Activated T-cell treated with anti-CD3 and anti-CD28 coated beads for 1 hour (primary cell): ENCODE measurements at places on chromosomes 7 and 10.

DNA sequence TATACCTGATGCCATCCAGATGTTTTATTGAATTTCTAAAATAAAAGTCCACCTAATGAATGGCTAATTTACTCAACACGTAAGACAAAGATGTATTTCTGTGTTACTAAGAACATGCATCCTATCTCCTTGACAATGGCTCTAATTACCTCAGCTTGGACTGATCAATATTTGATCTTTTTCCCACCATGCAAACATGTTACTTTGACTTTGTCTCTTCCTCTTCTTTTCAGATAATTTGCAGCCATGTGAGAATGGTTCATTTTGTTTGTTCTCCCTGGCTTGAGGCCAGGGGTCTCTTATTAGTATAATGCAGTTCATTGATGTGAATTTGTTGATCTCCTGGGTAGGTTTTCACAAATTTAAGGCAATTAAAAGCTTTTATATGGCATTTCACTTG lies 302.1 kb downstream of the ADK start:
- DNase-seq = no peak

- no peak for DNase-seq
Measured at GRCh38 chr7:52727632-52728031, 307.8 kb upstream of the POM121L12 start.

DNA sequence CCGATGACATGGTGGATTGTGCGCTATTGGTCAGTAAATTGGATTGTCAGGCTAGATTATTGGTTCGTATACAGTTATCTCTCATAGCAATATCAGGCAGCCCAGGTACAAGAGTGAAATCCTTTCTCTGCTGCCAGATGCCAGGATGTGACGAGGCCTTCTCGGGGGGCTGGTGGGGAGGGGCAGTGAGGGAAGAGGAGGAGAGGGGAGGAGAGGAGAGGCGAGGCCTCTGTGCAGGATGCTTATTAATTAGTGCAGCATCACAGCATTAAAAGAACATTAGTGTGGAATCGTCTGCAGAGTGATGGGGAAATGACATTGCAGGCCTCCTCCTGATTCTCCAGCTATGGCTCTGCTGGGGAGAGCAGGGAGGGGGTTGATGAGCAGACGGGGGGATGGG lies 30.5 kb upstream of the SLF2 start:
- no peak for DNase-seq

GRCh38 chr10:92173996-92174395 lies 116.9 kb downstream of the CPEB3 start:
- no peak for DNase-seq

GRCh38 chr10:7378602-7379403 lies 32.0 kb downstream of the SFMBT2 start:
- no peak for DNase-seq

DNA sequence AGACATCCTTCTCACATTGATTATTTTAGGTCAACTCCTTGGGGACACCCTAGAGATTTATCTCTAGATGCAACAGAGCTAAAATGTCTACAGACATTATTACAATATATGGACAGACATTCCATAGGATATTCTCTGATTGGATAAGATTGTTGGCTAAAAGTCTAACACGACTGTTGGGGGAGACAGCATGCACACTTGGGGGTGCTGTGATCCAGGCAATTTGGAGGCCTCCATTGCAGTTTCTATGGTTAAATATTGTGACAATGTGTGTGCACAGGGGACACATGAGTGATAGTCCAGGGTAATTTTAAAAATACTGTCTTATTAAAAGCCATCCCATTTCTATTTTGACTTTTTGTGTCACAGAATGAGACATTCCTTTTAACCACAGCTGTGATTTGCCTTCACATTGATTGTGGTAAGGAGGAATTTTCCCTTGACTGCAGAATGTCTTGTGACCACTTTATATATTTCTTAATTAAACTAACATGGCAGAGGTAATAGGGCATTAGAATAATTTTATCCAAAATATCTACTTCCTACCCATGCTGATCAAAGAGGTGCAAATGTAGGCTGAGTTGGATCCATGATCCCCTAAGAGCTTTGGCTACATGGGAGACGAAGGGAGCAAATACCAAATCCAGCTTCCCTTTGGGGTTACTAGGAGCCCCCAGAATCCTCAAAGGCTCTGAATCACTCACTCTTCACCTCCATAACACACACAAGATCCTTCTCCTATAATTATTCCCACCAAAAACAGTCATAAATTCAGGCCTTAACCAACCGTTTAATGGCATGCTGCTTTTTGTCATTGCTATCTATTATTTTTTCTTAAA lies 7.3 kb downstream of the TFPI2 start:
- no peak for DNase-seq

- DNase-seq = no peak
Measured at GRCh38 chr10:55750458-55750857, 610.6 kb downstream of the ZWINT start.

- DNase-seq = no peak
Measured at GRCh38 chr7:141979568-141979967, 6.0 kb upstream of the TAS2R38 start.

GRCh38 chr10:75744261-75744660 lies 312.8 kb downstream of the LRMDA start:
- DNase-seq = no peak

DNA sequence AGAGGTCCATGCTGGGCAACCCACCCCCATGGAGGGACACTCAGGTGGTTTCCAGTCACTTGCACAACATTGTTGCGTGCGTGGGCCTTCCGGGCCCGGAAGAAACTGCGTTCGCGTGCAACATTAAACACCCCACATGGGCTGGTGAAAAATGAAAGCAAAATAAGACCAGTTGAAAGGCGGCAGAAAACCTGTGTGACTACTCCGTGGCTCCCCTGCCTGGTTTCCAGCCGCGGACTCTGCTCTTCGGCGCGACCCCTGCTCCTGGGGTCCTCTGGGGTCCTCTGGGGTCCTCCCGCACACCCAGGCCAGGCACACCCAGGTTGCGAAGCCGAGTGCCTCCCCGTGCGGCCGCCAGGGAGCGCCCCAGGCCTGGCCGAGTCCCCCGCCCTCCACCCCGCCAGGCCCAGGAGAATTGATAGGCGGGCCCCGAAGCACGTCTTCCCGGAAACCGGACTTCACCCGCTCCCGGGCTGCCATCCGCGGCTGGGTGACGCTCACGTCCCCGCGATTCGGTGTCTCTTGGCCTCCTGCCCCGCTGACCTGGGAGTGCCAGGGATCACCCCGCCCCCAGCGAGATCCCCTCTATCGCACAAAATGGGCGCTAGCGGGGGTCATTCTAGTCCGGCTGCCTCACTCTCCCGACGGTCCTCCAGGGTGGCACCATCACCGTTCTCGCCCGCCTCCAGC lies 1.9 kb upstream of the SH2D4B start:
- peak; percentile 63 for DNase-seq

GRCh38 chr7:71601851-71602250 lies 469.9 kb downstream of the GALNT17 start:
- no peak for DNase-seq

- DNase-seq = peak; percentile 2
Measured at GRCh38 chr10:51422311-51423120, 276.9 kb downstream of the CSTF2T start.

DNA sequence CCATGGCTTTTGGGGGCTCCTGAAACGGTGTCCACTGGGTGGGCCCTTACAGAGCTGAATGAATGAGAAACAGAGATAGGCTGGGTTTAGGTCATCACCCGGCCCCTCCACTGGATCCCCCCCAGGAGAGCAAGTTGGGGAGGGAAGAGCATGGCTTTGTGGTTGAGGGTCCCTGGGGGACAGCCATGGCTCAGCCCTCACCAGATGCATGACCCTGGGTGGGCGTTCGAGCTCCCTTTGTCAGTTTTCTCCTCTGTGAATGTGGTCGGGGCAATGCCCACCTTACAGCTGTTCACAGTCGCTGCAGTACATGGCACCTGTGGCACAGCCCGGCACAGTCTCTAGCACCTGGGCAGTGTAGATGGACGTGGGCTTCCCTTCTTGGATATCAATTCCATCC lies 40.6 kb upstream of the CXCL12 start:
- DNase-seq = no peak

- no peak for DNase-seq
Measured at GRCh38 chr10:120749072-120749471, 102.1 kb upstream of the WDR11 start.

DNA sequence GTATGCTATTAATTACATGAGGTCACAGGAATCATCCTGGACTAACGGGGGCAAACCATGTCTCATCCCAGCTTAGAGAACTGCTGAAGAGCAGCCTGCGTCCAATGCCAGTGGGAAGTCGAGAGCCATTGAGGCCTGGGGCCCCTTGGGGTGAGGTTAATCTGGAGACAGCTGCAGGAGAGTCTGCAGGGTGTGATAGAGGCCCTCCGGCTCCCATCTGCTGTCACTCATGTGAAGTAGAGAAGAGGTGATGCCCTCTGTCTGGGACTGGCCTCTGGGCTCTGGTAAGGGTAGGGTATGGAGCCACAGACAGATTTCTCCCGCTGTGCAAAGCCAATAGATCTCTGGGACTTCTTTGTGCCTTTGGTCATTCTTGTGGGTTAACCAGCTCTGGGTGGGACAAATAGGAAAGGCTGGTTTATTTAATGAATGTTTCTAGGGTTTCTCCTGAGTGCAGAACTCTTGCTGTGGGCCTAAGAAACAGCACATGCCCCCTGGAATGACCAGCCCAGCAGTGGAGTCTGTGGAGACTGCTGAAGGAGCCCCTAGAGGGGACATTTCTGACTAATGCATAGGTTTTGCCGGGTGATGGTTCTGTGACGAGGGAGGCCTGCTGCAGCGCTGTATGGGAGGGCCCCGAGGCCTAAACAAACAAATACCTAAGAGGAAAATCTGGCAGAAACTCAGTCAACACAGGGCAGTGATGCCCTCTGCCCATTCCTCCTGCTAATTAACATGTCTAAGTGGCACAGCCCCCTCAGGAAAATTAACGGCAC lies 34.5 kb downstream of the CRHR2 start:
- DNase-seq = no peak

DNA sequence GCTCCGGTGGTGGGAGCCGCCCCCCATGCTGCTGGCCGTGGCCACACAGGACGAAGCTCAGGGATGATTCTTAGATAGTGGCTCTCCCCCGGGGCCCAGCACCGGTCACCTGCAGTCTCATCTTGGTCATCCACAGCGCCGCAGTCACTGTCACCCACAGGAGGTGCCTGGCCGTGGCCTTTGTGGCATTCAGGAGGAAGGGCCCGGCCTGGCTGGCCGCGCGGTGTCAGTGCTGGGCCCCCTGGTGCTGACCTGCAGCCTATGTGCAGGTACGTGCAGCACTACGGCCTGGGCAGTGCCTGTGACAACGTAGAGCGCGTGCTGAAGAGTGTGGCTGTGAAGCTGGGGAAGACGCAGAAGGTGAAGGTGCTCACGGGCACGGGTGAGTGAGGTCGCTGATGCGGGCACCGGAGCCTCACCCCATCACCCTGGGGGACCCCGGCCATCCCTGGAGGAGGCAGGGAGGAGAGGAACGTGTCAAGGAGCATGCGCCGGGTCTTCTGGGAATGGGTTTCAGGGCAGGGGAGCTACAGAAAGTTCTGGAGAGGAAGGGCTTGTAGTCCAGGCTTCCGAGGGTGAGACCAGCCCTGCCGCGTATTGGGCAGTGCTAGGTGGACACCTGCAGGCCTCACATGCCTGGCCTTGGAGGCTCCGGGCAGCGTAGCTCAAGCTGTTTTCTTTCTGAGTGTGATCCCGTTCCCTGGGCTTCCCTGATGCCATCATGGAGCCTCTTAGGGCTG lies 5.0 kb downstream of the SPRN start:
- no peak for DNase-seq

DNA sequence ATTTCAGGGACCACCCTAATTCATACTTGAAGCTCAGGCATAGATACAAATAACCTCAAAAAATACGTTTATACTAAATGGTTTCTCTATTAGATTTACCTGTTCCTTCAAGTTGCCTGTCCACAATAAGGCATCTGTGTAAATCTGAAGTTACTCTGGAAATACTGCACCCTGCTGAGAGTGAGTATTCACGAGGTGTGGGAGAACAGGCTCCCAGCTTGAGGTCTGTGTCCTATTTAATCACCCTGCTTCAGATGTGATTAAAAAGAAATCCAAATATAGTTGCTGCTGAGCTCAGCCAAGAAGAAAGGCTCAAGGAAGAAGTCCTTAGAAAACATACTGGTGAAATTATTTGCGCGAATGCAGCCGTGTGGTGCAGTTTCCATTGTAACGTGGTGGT lies 136.8 kb downstream of the KLF6 start:
- DNase-seq = no peak

- no peak for DNase-seq
Measured at GRCh38 chr7:41467596-41467995, 235.3 kb downstream of the INHBA start.

DNA sequence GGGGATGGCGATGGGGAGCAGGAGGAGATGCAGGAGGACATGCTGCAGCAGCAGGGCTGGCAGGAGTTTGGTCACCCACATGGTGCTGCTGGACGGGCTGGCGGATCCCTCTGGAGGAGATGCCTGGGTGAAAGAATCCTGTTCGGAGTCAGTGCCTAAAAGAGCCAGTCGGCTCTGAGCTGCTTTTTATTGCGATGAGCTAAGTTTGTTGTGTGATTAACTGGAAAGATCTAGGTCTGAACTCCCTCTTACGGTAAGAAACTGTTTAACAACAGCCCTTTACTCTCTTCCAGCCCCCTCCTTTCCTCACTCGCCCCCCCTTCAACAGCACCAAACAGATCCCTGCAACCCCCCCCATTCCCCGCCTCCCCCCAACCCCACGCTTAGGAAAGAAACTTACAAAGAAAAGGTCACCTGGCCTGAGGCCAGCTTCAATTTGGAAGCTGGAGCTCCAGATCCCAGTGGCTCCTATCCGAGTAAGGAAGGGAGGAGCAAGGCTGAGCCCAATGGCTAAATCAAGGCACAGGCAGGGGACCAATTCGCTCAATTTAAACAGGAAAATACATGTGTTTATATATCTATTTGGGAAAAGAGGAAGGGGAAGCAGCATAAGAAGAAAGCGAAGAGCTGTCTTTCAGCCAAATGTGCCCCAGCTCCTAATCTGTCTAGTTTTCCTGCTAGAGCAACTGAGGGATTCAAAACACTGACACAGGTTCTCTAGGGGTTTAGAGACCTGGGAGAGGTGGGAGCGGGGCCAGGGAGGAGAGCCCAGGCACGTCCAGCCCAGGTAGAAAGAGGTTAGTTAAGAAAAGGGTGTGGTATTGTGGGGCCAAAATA lies at the start of gene HGF:
Gene HGF (minus strand): TSS at position 157 of the 837 bp plus-strand sequence. CDS start 76 bp downstream, at position 81.
- no peak for DNase-seq

GRCh38 chr10:109467551-109467950 lies 455.8 kb downstream of the XPNPEP1 start:
- no peak for DNase-seq

- no peak for DNase-seq
Measured at GRCh38 chr7:55569797-55570196, 2.5 kb downstream of the VOPP1 start.

DNA sequence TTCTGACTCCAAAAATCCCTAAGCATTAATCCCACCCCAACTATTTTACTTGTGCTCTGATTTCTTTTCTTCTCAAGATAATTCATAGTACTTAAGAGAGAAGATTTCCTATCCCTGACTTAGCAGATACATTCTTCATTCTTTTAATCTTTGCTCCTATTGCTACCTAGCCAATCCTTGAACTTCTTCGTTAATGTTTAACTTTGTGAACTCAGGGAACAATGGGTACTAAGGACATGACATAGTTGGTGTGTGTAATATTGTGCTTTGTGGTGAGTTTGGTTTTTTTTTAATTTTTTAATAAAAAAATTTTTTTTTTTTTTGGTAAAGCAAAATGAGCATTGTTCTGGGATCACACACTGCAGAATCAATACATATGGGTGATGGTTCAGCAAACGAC lies 166.2 kb downstream of the CHCHD3 start:
- no peak for DNase-seq

GRCh38 chr10:99937630-99938029 lies 72.1 kb downstream of the DNMBP start:
- DNase-seq = no peak
